ENCODE measurements at places on chromosomes 6 and 20.

DNA sequence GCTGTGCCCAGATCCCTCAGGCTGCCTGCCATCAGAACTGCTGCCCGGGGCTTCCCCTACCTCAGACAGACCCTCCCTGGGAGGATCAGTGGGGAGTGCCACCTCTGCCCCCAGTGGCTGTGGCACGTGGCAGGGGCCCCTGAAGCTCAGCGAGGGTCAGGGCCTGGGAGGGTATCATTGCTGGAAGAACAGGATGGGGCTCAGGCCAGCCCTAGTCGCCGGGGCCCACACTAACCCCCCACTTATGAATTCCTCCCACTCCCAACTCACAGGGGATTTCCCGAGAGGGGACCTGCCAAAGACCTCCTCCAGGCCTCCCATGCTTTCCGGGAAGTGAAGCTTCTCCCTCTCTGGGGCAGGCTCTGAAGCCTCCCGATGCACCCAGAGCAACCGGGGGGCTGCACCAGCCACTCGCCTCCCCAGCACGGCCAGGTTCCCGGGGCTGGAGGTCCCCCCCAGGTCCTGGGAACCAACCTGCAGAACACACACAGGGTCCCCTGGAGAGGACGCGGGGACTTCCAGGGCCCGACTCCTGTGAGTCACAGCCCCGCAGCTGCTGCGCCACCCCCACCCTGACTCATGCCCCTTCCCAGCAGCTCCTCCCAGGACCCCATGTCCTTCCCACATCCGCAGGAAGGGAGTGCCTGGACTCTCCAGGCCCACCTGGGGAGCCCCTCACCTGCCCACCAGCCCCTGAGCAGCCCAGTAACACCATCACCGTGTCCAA is 2.5 kb downstream of the TNFRSF6B start:
- no peaks in the 10 kb centered on the region for H3K27me3 ChIP-seq
- DNase-seq, result no peak
- no peak overlapping the region for H3K27ac ChIP-seq
- H3K36me3 ChIP-seq, result peaks cover 19% of the 10 kb centered on the region
- H3K4me1 ChIP-seq, result peaks cover 26% of the 10 kb centered on the region

GRCh38 chr6:144286503-144287393 is 1.6 kb downstream of the UTRN start:
- peaks cover 9% of the 10 kb centered on the region for H3K36me3 ChIP-seq
- H3K27me3 ChIP-seq, result no peaks in the 10 kb centered on the region
- DNase-seq, result no peak
- peak overlapping the region; percentile 92 for H3K27ac ChIP-seq
- peaks cover 45% of the 10 kb centered on the region for H3K4me1 ChIP-seq

GRCh38 chr20:45320948-45321595 is 13.0 kb upstream of the MATN4 start:
- H3K36me3 ChIP-seq, result peaks cover 2% of the 10 kb centered on the region
- H3K4me3 ChIP-seq, result no peak overlapping the region
- DNase-seq, result no peak
- peaks cover 16% of the 10 kb centered on the region for H3K4me1 ChIP-seq
- peak overlapping the region; percentile 75 for H3K27ac ChIP-seq

- H3K4me3 ChIP-seq, result no peak overlapping the region
- no peak for DNase-seq
- no peak overlapping the region for H3K27ac ChIP-seq
- no peaks in the 10 kb centered on the region for H3K27me3 ChIP-seq
- H3K4me1 ChIP-seq, result no peaks in the 10 kb centered on the region
- H3K36me3 ChIP-seq, result no peaks in the 10 kb centered on the region
These were observed 202.1 kb upstream of the EPHA7 start for GRCh38 chr6:93621442-93621841.

DNA sequence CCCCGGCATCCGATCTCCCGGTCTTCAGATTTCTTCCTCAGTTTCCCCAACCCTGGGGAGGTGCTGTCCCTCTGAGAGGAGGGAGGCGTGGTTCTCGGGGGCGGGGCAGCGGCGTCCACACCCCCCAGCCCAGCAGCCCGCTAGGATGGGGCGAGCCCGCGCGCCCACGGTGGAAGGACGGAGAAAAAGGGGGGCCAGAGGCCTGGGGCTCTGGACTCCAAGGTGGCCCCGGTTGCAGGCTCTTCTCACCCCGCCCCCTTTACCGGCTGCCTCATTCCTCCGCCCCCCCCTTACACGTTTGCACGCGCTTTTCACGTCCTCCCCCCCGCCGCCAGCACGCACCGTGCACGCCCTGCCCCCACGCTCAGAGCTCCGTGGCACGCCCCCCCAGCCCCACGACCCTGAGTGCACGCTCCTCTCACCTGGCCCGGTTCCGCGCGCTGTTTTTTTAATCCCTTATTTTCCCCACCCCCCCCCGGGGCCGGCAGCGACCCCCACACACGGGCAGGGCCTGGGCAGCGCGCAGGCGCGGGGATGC is 402 bp downstream of the ZBTB12 start:
- H3K4me1 ChIP-seq, result peaks cover 37% of the 10 kb centered on the region
- DNase-seq, result peak; percentile 38
- H3K36me3 ChIP-seq, result peaks cover 18% of the 10 kb centered on the region
- peaks cover 5% of the 10 kb centered on the region for H3K27me3 ChIP-seq
- peak overlapping the region; percentile 2 for H3K27ac ChIP-seq

- no peak overlapping the region for H3K27ac ChIP-seq
- no peaks in the 10 kb centered on the region for H3K36me3 ChIP-seq
- peaks cover 35% of the 10 kb centered on the region for H3K27me3 ChIP-seq
- H3K4me3 ChIP-seq, result no peak overlapping the region
These were observed 41.4 kb downstream of the MYT1 start for GRCh38 chr20:64205611-64206026.

DNA sequence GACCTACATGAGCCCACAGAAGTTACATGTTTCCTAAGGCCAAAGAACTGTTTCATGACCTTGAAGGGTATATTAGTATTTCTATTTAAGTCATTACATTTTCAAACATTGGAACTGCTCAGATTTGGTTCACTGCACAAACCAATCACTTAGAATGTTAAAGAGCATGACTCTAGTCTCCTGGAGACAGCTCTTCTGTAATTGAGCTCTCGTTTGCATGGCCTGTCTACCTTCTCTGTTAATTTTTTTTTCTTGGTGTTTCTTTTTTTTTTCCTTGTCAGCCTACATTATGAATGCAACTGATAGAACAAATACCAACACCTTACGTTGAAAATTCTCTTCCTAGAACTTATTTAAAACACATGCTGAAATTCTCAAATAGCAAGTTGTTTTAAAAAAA is 860.2 kb upstream of the MAP3K7 start:
- no peaks in the 10 kb centered on the region for H3K36me3 ChIP-seq
- no peak overlapping the region for H3K27ac ChIP-seq
- DNase-seq, result no peak
- no peaks in the 10 kb centered on the region for H3K27me3 ChIP-seq
- H3K4me3 ChIP-seq, result no peak overlapping the region
- no peaks in the 10 kb centered on the region for H3K4me1 ChIP-seq

DNA sequence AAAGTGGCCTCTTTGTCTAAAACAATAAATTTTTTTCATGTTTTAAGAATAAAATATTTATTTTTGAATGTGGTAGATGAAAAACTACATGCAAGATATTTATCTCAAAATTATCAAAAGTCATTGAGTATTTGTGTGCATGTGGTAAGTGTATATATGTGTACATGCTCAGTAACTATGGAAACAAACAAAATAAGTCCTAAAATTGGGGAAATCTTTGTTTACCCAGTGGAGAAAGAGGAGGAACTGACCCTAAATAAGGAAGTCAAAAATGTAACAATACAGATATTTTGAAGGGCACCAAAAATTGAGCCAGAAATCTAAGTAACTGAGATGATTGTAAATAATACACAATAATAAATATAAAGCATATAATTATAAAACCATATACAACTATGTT is 639.2 kb downstream of the MAFB start:
- H3K36me3 ChIP-seq, result no peaks in the 10 kb centered on the region
- H3K27me3 ChIP-seq, result no peaks in the 10 kb centered on the region
- no peak overlapping the region for H3K27ac ChIP-seq

- H3K27ac ChIP-seq, result no peak overlapping the region
- no peak for DNase-seq
- no peaks in the 10 kb centered on the region for H3K27me3 ChIP-seq
- peaks cover 4% of the 10 kb centered on the region for H3K4me1 ChIP-seq
- no peak overlapping the region for H3K4me3 ChIP-seq
- no peaks in the 10 kb centered on the region for H3K36me3 ChIP-seq
These were observed 8.4 kb upstream of the E2F3 start for GRCh38 chr6:20393297-20393696.

- H3K4me3 ChIP-seq, result no peak overlapping the region
- peaks cover 94% of the 10 kb centered on the region for H3K27me3 ChIP-seq
- no peak overlapping the region for H3K27ac ChIP-seq
- DNase-seq, result no peak
- no peaks in the 10 kb centered on the region for H3K36me3 ChIP-seq
These were observed 78.9 kb downstream of the ANKRD60 start for GRCh38 chr20:58149437-58150091.

- DNase-seq, result no peak
- H3K27me3 ChIP-seq, result no peaks in the 10 kb centered on the region
- H3K36me3 ChIP-seq, result no peaks in the 10 kb centered on the region
- H3K27ac ChIP-seq, result no peak overlapping the region
- no peaks in the 10 kb centered on the region for H3K4me1 ChIP-seq
These were observed 238.0 kb downstream of the KHDC1L start for GRCh38 chr6:72987301-72987700.

DNA sequence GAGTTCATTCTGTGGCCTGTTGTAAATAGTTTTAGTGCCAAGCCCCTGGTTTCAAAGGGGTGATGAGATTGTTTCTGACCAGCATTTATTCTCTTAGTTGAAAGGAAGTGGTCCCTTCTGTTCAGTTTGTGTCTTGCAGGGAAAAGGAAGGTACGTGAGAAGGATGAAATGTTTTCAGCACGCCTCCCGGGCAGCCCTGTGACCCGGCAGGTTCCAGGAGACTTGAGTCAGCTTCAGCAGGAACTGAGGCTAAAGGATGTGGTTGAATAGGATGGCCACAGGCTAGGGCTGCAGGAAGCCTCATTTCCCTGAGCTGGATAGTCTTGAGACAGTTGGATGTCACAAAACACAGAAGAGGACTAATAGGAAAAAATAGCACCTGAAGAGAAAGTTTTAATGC is 132.4 kb upstream of the SYNDIG1 start:
- no peak for DNase-seq
- H3K27ac ChIP-seq, result no peak overlapping the region
- no peaks in the 10 kb centered on the region for H3K36me3 ChIP-seq
- H3K4me3 ChIP-seq, result no peak overlapping the region
- peaks cover 44% of the 10 kb centered on the region for H3K27me3 ChIP-seq

DNA sequence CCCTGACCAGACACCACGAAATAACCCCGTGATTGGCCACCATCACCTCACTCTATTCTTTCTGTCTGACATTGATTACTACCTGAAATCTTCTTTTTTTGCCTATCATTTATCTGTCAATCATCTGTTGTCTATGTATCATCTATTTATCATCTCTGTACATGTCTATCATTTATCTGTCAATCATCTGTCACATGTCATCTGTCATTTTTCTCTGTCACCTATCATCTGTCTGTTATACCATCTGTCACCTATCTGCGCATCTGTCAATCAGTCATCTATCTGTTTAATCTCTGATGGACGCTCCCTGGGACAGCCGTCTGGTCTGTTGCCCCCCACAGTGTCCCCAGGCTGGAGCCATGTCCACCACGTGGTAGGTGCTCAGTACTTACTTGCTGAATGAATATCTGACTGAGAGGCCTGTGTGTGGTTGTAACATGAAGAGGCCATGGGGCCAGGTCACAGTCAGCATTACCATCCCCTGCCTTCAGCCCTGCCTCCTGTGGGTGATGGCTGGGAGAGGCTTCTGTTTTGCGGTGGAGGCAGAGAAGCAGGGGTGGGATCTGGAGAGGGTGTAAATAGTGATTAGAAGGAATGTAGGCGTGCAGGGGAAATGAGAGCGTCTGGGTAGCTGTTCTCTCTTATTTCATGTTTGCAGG is 302.7 kb downstream of the QKI start:
- no peak overlapping the region for H3K4me3 ChIP-seq
- peaks cover under 1% of the 10 kb centered on the region for H3K36me3 ChIP-seq
- no peaks in the 10 kb centered on the region for H3K4me1 ChIP-seq
- H3K27me3 ChIP-seq, result no peaks in the 10 kb centered on the region

DNA sequence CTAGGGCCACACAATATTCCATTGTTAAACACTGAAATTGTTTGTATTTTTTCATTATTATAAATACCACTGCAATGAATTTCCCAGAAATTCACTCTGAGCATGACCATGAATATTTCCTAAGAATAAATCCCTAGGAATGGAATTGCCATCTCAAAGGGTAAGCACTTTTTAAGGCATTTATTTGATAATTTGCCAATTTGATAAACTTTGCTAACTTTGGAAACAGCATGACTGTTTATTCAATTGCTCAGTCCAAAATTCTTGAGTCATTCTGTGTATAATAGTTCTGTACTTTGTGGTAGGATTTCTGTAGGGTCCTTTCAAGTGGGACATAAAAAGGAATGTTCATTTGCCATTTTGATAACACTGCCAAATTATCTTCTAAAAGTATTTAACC is 44.2 kb upstream of the TOX2 start:
- peaks cover 11% of the 10 kb centered on the region for H3K27me3 ChIP-seq
- no peak overlapping the region for H3K4me3 ChIP-seq
- no peak overlapping the region for H3K27ac ChIP-seq

DNA sequence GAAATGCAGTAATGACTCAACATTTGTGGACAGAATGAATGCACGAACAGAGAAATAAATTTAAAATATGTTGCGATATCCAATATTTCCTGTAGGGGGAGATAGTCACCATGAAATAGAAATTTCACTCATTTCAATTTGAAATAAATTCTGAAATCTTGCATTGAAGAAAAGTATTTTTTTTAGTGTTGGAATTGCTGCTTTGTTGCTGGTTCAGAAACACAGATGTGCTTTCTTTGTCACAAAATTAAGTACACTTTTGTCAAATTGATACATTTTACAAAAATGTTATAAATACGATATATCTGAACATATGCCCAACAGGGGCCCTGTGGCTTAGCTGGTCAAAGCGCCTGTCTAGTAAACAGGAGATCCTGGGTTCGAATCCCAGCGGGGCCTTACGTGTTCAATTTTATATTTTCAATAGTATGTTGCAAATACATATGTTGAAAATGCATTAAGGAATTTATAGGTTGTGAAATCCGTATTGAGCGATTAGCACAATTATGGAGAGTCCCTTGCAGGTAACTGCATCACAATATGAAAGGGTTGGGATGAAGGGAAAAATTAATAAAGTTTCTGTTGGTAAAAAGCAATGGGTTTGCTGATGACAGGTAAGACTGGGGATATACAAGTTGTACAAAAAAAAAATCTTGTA is 85.4 kb upstream of the PRSS16 start:
- no peak overlapping the region for H3K4me3 ChIP-seq
- peaks cover 19% of the 10 kb centered on the region for H3K4me1 ChIP-seq
- H3K27me3 ChIP-seq, result no peaks in the 10 kb centered on the region
- H3K27ac ChIP-seq, result peak overlapping the region; percentile 68

DNA sequence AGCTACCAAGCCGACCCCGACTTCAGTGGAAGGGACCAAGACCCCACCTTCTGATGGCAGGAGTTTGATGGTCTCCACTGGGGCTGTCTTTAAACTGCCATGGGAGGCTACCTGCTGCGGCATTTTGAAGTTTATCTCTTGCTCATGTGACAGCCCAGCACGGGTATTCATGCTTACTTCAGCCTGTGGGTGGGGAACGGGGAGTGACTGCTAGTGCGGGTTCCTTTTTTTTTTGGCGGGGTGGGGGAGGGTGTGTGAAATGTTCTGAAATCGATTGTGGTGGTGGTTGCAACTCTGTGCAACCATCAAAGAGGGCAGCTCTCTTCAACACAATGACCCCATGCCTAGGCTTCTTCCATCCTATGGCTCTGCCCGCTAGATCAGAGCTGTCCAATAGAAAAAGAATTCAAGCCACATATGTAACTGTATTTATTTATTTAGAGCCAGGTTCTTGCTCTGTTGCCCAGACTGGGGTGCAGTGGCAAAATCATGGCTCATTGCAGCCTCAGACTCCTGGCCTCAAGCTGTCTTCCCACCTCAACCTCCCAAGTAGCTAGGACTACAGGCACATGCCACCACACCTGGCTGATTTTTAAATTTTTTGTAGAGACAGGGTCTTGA is 53.7 kb downstream of the PPP1R16B start:
- H3K4me3 ChIP-seq, result peak overlapping the region; percentile 47
- H3K36me3 ChIP-seq, result peaks cover 35% of the 10 kb centered on the region
- H3K27me3 ChIP-seq, result no peaks in the 10 kb centered on the region
- no peak for DNase-seq

Data from central memory CD8-positive, alpha-beta T cell (primary cell).